ENCODE measurements at places on chromosomes 11 and 22. TPM values are rescaled to one million over a fixed set of nuclear protein-coding genes. Genes with fewer than 3 reads are reported as not detected.

The NRIP3 gene
- total RNA-seq = 0.07 TPM

The GRAP2 gene
- total RNA-seq = not detected

The CABP7 gene
- total RNA-seq = not detected

The TRIM49 gene
- total RNA-seq = not detected

DNA sequence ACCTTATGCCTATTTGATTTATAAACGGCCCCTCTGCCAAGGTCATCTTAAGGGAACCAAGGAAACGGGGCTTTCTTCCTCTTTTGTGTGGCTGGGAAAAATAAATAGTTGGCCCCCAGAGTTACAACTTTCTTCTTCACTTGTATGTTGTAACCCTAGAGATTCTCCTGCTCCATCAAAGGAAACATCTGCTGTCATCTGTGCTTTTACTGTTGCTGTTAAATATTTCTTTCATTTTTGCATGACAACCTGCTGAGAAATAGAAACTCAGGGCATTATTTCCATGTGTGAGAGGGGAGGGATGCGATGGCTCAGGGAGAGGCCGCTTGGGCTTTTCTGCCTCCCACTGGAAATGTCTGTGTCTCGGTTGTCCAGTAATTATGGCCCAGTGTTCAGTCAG is 21.8 kb upstream of the CDC42EP2 start:
- peak overlapping the region; percentile 54 for H3K27ac ChIP-seq
- DNase-seq = no peak
- H3K27me3 ChIP-seq = no peaks in the 10 kb centered on the region
- peaks cover 38% of the 10 kb centered on the region for H3K36me3 ChIP-seq
- H3K4me3 ChIP-seq = no peak overlapping the region

GRCh38 chr11:46370253-46370652 is 11.2 kb upstream of the MDK start:
- no peaks in the 10 kb centered on the region for H3K27me3 ChIP-seq
- no peak overlapping the region for H3K4me3 ChIP-seq
- DNase-seq = no peak

- no peak for DNase-seq
- no peaks in the 10 kb centered on the region for H3K27me3 ChIP-seq
Measured at GRCh38 chr11:107591378-107592230, 657 bp downstream of the ELMOD1 start.

DNA sequence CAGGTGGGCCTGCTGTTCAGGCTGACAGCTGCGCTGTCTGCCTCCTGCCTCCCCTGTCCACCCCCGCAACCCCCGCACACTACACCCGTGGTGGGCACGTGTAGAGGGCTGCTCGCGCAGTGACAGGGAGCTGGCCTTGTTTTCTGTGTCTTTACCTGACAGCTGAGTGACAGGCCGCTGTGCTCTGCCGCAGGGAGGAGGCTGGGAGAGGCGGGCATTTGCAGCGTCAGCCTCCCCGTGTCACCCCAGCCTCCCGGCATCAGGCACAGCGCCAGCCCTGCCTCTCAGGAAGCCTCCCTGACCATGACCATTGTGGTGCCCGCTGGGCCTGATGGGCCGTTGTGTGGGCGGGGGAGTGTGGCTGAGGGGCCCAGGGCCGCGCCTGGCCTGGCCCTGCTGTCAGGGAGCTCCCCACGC is 32.0 kb upstream of the RELT start:
- H3K36me3 ChIP-seq = peaks cover 35% of the 10 kb centered on the region
- H3K27ac ChIP-seq = no peak overlapping the region
- no peak overlapping the region for H3K4me3 ChIP-seq
- H3K4me1 ChIP-seq = peaks cover 33% of the 10 kb centered on the region
- H3K27me3 ChIP-seq = no peaks in the 10 kb centered on the region
- DNase-seq = no peak
